ENCODE measurements at places on chromosomes 1 and 21.

DNA sequence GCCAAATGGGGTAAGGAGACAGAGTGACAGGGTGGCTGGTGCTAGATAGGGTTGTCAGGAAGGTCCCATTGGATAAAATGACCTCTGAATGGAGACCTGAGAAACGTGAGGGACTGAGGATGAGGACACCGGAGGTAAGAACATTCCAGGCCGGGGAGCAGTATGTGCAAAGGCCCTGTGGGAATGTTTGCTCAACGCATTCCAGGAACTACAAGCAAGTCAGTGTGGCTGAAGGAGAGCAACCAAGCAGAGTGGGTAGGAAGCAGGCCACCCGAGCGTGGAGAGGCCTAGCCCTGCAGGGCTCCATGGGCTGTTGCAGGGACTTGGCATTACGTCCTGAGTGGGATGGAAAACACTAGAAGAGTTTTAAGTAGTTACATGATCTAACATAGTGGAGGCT is 185.6 kb downstream of the ZBTB18 start:
- DNase-seq = no peak

DNA sequence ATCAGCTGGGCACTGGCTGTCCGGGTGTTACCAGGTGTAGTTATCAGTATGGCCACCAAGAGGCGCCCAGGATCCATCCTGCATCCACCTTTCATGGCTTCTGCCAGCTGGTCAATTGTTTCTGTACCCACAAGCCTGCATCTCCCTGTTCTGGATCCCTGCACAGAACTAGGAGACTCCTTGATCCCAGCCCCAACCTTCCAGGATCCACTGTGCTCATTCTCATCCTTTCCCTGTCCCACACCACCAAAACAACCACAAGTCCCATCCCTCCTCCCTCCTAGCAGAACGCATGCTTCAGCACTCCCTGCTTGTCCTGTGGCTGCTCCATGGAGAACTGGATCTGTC is 27.2 kb upstream of the FOXE3 start:
- DNase-seq = peak; percentile 36

GRCh38 chr1:245827301-245827700 is 672.5 kb downstream of the KIF26B start:
- no peak for DNase-seq

GRCh38 chr21:36379251-36379650 is 5.9 kb upstream of the CHAF1B start:
- DNase-seq = no peak

GRCh38 chr1:65762081-65762862 is 30.4 kb upstream of the PDE4B start:
- no peak for DNase-seq

DNA sequence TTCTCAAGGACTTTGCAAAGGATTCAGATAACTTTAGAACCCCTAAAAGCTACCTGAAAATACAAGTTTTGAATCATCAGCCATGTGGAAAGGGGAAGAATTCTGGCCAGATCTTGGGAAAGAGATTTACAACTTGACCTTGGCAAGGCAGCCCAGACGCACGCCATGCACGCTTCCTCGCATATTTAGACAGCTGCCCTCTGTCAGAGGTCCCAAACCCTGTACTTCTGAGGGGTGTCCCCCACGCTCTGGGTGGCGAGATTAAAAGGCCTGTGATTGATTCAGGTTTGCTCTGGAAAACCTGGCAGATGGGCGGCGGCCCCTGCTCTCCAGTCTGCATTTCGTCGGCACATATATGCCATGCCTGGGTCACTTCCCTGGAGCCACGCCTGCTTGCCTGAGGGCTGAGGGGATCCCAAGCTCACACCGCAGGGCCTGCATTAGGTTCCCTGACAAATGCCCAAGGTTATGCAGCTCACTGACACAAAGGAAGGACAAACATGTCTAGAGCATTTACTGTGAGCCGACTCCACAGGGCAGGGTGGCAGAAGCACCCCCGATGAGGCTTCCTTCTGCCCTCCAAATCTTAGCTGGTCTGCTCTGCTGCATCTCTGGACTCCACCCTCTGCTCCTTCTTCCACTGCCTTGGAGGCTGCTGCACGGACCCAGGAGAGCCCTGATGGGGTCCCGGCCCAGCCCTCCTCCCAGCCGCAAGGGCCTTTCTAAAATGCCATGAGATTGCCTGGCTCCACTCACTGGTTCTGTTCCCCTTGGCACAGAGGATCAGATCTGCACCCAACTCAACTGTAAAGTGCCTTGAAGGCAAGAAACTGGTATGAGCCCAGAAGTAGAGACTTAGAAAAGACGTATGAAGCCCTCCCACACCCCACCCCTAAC is 103.9 kb downstream of the BCAR3 start:
- no peak for DNase-seq

- no peak for DNase-seq
Measured at GRCh38 chr1:191839891-191840290, 318.4 kb upstream of the RGS18 start.

DNA sequence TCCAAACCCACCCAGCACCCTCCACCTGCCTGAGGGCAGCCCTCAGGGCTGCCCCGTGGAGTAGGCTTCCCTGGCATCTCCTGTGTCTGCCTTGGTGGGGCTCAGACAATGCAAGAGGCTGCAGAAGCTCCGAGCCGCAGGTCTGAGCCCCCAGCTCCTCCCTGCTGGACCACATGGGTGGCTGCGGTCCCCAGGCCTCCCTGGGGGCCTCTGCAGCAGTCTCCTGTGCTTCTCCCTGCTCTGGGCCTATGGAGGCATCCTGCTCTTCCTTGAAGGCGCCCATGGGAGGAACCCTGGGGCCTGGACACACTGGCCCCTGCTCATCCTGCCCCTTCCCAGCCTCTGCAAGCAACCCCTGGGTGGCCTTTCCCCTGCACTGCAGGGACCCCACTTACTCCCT is 86.1 kb upstream of the ACTRT2 start:
- DNase-seq = no peak

GRCh38 chr21:39647476-39647875 is 34.7 kb downstream of the B3GALT5 start:
- no peak for DNase-seq

DNA sequence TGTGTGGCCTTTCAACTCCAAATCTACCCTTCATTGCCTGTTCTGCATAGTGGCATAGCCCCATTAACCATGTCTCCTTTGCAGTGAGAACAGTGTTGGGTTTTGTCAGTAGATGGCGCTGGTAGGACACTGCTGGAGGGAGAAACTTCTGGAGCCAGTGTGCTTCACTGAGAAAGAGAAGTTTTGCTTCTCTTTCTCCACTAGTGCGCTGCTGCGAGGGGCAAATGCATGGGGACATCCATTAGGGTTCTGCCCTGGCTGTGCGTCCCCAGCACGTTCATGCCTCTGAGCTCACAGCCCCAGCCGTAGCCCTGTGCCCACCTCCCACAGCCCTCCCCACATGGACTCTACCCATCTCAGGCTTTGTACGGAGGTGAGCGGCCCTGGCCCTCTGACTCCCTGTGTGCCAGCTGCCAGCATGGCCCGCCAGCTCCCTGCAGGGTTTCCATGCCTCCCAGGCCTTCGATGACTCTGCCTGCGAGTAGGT is 53.1 kb downstream of the RIMS3 start:
- DNase-seq = peak; percentile 61

- DNase-seq = no peak
Measured at GRCh38 chr21:43311301-43311817, 115.6 kb downstream of the SIK1 start.

DNA sequence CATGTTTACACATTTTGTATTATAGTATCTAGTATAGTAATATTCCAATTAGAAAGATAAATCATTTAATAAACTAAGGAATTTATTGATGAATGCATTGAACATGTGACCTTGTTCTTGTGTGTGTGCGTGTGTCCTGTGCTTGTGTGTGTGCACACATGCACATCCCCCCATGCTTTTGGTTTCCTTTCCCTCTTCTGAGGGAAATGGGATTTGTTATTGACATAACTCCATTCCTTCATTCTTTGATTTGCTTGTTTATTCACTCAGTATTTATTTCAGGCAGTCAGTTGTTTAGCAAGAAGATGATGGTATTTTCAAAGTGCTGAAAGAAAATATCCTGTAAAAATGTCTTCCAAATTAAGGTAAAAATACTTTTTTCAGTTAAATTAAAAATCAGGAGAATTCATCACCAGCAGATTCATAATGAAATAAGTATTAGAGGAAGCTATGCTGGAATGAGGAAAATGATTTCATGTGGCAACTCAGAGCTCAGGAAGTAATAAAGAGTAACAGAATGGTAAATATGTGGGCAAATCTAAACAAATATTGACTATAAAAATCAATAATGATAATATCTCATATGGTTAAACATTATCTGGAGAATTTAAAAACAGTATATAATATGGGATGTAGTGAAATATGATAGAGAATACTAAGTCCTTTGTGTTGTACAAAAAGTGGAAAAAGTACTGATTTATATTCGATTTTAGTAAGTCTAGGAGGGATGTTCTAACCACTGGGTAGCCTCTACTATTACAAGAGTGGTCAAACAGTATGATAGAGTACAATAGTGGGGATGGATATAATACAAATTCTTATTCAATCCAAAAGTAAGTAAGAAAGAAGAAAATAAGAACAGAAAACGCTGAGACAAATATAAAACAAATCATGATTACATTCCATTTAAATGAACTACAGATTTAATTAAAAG is 35.2 kb upstream of the SIPA1L2 start:
- no peak for DNase-seq

DNA sequence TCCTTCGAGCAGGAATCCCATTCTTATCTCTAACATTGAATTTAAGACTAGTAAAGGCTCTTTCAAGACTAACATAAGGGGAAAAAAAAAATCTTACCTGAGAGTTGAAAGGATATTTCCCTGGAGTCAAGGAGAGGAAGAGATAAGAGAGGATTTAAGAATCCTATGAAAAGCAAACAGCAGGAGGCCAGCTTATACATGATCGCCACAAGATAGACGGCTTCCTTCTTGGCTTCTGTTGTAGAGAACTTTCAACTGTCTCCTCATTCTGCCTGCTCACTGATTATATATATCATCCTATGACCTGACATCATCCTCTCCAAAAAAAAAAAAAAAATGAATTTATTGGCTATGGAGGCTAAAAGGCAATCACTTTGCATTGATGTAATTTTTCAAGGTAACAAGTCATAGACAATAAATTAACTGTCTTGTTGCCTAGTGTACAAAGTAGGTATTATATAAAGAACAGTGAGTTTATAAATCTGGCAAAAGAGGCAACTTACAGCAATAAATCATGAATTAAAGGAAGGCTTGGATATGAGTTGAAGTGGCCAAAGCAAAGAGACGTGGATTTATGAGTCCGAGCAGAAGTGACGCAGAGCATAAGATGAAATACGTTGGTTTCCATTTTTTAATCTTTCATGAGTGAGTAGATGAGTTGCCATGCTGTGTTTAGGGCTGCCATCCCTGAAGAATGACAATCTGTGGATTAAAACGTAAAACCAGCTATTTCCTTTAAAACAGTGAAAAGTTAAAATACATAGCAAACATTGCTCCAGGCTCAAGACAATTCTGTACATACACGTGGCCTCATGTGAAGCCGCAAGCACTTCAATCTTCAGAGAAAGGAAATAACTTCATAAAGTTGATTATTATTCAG is at the start of gene UTS2:
Gene UTS2, minus strand, starts transcription at position 262 of the 880 bp plus-strand sequence. Its CDS starts 62 bp downstream, at position 200.
- no peak for DNase-seq

GRCh38 chr1:111903871-111904449 is 85.5 kb downstream of the KCND3 start:
- no peak for DNase-seq

- no peak for DNase-seq
Measured at GRCh38 chr1:230622151-230622550, 20.1 kb upstream of the COG2 start.

- DNase-seq = no peak
Measured at GRCh38 chr1:59072583-59072947, 224.3 kb upstream of the FGGY start.

DNA sequence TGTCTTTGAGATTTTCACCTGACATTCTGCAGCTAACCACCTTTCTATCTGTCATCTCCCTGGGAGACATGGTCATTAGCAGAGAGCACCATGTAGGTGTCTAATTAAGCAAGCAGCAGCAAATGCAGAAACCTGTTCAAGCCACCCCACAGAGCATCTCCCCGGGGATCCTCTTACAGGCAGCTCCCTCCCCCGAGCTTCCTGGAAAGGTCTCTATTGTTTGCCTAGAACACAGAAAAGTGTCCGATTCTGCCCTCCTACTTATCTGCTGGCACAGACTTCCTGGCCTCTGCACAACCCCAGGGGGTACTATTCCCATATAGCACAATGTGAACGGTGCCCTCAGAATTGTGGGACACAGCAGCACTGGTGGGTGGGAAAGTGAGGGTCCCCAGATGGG is 46.1 kb downstream of the PLEKHA6 start:
- DNase-seq = no peak

DNA sequence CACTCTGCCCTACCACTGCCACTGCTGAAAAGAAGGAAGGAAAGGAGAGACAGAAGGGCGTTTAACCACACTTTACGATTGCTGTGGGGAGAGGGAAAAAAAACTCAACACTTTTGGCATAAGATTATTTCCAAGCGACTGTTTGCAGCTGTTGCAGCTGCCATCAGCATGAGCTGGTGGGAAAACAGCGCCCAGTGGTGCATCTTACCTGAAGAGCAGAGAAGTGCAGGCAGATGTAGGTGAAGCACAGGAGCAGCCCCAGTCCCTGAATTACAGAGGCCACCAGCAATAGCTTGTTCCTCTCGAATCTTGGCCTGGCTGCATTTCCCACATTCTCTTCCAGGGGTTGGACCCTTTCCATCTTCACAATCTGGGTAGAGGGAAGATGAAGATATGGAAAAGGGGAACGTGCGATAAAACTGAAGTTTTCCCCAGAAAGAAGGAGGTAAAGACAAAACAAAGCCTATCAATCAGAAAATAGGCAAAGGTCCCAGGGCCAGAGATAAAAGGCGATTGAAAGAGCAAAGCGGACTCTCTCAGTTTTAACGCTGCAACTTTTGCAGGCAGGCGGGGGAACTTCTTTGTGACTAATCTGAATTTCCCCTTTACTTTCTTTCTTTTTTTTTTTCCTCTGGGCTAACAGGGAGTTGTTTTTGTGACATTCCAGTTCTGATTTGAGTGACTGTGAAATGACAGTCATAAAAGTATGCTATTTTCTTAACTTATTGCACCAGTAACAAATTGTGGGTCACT is at the start of gene TNFSF4:
Gene TNFSF4, minus strand, starts transcription at position 516 of the 753 bp plus-strand sequence. Its CDS starts 155 bp downstream, at position 361.
- no peak for DNase-seq

- no peak for DNase-seq
Measured at GRCh38 chr1:183562701-183563100, 27.6 kb downstream of the NCF2 start.

- no peak for DNase-seq
Measured at GRCh38 chr1:29179641-29180184, 2.0 kb downstream of the SRSF4 start.

GRCh38 chr1:178324003-178324402 is 172.8 kb downstream of the CLEC20A start:
- DNase-seq = no peak
